Placental epithelial cell (primary cell): ENCODE measurements at places on chromosomes 6 and 20. TPM values are rescaled to one million over a fixed set of nuclear protein-coding genes. Genes with fewer than 3 reads are reported as not detected.

Gene COL21A1
- not detected in 2 replicates for total RNA-seq

Gene CDH22
- total RNA-seq, result not detected in 2 replicates

Gene TP53INP2
- 2.4 and 4.0 TPM in 2 replicates for total RNA-seq

Gene CD83
- total RNA-seq, result 1.2 and 3.4 TPM in 2 replicates

Gene FAM217A
- total RNA-seq, result not detected in 2 replicates

Gene NKAIN2
- 0.11 TPM in 1 of 2 replicates, not detected in the other for total RNA-seq

Gene TCP11
- total RNA-seq, result 0.43 and 1.6 TPM in 2 replicates

Gene ANGPT4
- total RNA-seq, result under 0.01 TPM in 1 of 2 replicates, not detected in the other

Gene PROKR2
- total RNA-seq, result not detected in 2 replicates

Gene MTFR2
- 2.0 and 2.4 TPM in 2 replicates for total RNA-seq

Gene SDCBP2
- 3.1 and 6.7 TPM in 2 replicates for total RNA-seq

Gene TMX4
- total RNA-seq, result 23.2 and 29.4 TPM in 2 replicates

Gene PLCG1
- 46.6 and 87.2 TPM in 2 replicates for total RNA-seq

Gene TSHZ2
- not detected in 2 replicates for total RNA-seq

Gene KLHDC3
- 81.7 and 147 TPM in 2 replicates for total RNA-seq

Gene PLAGL2
- 5.1 and 5.6 TPM in 2 replicates for total RNA-seq

Gene UBE2C
- 3.9 and 16.9 TPM in 2 replicates for total RNA-seq

Gene C20orf202
- under 0.01 TPM in 1 of 2 replicates, not detected in the other for total RNA-seq

Gene MRPL2
- 22.8 and 28.1 TPM in 2 replicates for total RNA-seq

Gene LINC00237
- total RNA-seq, result not detected in 2 replicates

Gene IRAK1BP1
- total RNA-seq, result 3.9 and 5.9 TPM in 2 replicates

Gene ADGB
- 0.39 TPM in 1 of 2 replicates, not detected in the other for total RNA-seq

Gene HLA-DMB
- total RNA-seq, result under 0.01 TPM in 1 of 2 replicates, not detected in the other

Gene FAXC
- total RNA-seq, result 3.6 and 6.3 TPM in 2 replicates

Gene MYLK4
- 1.3 and 1.6 TPM in 2 replicates for total RNA-seq

Gene BPIFB3
- not detected in 2 replicates for total RNA-seq

Gene HSP90AB1
- 580 and 898 TPM in 2 replicates for total RNA-seq

Gene BPIFB1
- not detected in 2 replicates for total RNA-seq

Gene TFAP2A
- total RNA-seq, result 19.2 and 24.3 TPM in 2 replicates

Gene CEP162
- total RNA-seq, result 4.0 and 10.2 TPM in 2 replicates

Gene PRDM13
- not detected in 2 replicates for total RNA-seq

Gene EEF1A2
- total RNA-seq, result 1.8 and 11.0 TPM in 2 replicates

Gene RAB32
- 57.7 and 92.1 TPM in 2 replicates for total RNA-seq

Gene CDSN
- 54.4 and 69.1 TPM in 2 replicates for total RNA-seq

Gene THBS2
- total RNA-seq, result 1.3 and 5.1 TPM in 2 replicates

Gene RSPO3
- not detected in 2 replicates for total RNA-seq

Gene MAS1
- not detected in 2 replicates for total RNA-seq

Gene SEMG1
- not detected in 2 replicates for total RNA-seq

Gene TNNC2
- total RNA-seq, result not detected in 2 replicates

Gene RBBP8NL
- total RNA-seq, result 2.4 and 3.5 TPM in 2 replicates

Gene GDAP1L1
- not detected in 2 replicates for total RNA-seq

Gene CENPW
- total RNA-seq, result 2.4 and 5.1 TPM in 2 replicates

Gene CST4
- total RNA-seq, result not detected in 2 replicates

Gene ARHGAP40
- 15.1 and 16.5 TPM in 2 replicates for total RNA-seq

Gene VWA7
- total RNA-seq, result 3.8 and 4.7 TPM in 2 replicates

Gene ANKRD66
- not detected in 2 replicates for total RNA-seq

Gene OR2H2
- total RNA-seq, result not detected in 2 replicates

Gene SIRPD
- total RNA-seq, result not detected in 2 replicates

Gene PGC
- total RNA-seq, result not detected in 2 replicates

Gene POM121L2
- not detected in 2 replicates for total RNA-seq

Gene GATA5
- total RNA-seq, result not detected in 2 replicates

Gene RIPOR3
- 0.22 and 0.39 TPM in 2 replicates for total RNA-seq
